ENCODE measurements at places on chromosomes 7 and 10. TPM values are rescaled to one million over a fixed set of nuclear protein-coding genes. Genes with fewer than 3 reads are reported as not detected.

GRCh38 chr7:147678943-147679342 lies 911.6 kb upstream of the C7orf33 start:
- DNase-seq, result no peak

GRCh38 chr10:69107176-69107490 lies 16.8 kb upstream of the VPS26A start:
- no peak for DNase-seq

GRCh38 chr7:102913826-102914225 lies 1.0 kb downstream of the LRRC17 start:
- no peak for DNase-seq

- DNase-seq, result no peak
Measured at GRCh38 chr10:30977385-30977784, 54.3 kb downstream of the ZNF438 start.

Gene TPST1
- 2.0 TPM for polyA plus RNA-seq

GRCh38 chr7:141045126-141045841 lies 28.6 kb upstream of the TMEM178B start:
- DNase-seq, result no peak

- no peak for DNase-seq
Measured at GRCh38 chr10:126459878-126460481, 71.7 kb upstream of the ADAM12 start.

- peak; percentile 72 for DNase-seq
Measured at GRCh38 chr10:21078410-21079329, 181.6 kb upstream of the NEBL start.

- no peak for DNase-seq
Measured at GRCh38 chr10:8852546-8852945, 798.1 kb downstream of the GATA3 start.

- DNase-seq, result no peak
Measured at GRCh38 chr10:119309423-119309770, 102.0 kb downstream of the GRK5 start.

DNA sequence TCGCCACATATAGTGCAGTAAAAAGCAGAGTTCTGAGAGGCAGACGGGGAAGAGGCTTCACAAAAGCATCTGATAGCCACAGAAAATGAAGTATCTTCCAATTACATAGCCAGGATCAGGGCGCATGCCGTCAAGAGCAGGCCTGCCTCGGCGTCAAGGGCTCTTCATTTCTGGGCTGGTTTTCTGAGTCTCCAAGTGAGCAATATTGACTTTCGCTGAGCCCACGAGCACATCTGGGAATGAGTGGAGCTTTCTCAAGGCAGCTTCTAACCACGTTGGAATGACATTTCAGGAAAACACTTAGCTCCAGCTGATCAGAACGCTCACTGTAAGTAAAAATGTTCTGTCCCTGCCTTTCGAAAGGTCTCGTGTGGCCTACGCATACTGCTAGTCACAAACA lies 51.9 kb downstream of the CLRN3 start:
- no peak for DNase-seq

GRCh38 chr7:105691082-105691679 lies 109.9 kb upstream of the EFCAB10 start:
- DNase-seq, result no peak

GRCh38 chr7:16993543-16993942 lies 111.8 kb upstream of the AGR3 start:
- no peak for DNase-seq

DNA sequence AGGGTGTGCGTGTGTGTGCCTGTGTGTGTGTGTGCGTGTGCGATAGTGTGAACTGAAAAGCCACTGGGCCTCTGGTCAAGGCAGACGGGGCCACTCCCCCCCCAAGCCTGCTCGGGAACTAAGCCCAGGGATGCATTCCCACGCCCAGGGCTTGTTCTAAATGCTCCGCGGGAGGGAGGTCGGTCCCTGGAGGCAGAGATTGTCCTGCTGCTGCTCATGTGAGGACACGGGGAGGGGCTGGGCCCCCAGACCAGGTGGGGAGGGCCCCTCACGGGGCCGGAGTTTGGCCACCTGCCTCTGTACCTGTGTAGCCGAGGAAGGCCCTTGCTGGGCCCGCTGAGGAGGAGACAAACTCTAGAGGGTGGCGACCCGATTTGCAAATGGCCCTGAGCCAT lies 93.9 kb downstream of the PDGFA start:
- no peak for DNase-seq

- no peak for DNase-seq
Measured at GRCh38 chr10:125816548-125816947, 6.5 kb downstream of the UROS start.

Gene CRTAC1
- 2.1 TPM for polyA plus RNA-seq

DNA sequence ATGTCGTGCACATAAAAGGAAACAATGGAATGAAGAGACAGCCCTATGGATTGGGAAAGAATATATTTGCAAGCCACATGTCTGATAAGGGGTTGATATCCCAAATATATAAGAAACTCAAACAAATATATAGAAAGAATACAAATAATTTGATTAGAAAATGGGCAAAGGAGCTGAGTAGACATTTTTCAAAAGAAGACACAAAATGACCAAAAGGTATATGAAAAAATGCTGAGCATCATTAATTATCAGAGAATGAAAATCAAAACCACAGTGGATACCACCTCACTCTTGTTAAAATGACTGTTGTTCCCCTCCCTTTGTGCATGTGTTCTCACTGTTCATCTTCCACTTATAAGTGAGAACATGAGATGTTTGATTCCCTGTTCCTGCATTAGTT lies 175.3 kb downstream of the CNTNAP2 start:
- no peak for DNase-seq

Gene CYP3A4
- not detected for polyA plus RNA-seq

- no peak for DNase-seq
Measured at GRCh38 chr7:134692344-134692705, 45.7 kb downstream of the BPGM start.

GRCh38 chr7:95255691-95256090 lies 68.6 kb downstream of the PON1 start:
- no peak for DNase-seq

GRCh38 chr10:1137499-1138163 lies 81.4 kb downstream of the WDR37 start:
- no peak for DNase-seq

GRCh38 chr10:7409045-7409731 lies 1.6 kb downstream of the SFMBT2 start:
- peak; percentile 37 for DNase-seq

GRCh38 chr7:94875201-94875600 lies 32.2 kb upstream of the PPP1R9A start:
- no peak for DNase-seq

GRCh38 chr7:87359366-87359765 lies 13.9 kb downstream of the CROT start:
- no peak for DNase-seq

- peak; percentile 66 for DNase-seq
Measured at GRCh38 chr7:74094224-74095101, 10.9 kb downstream of the LIMK1 start.

Gene OR2A12
- not detected for polyA plus RNA-seq

Gene FAM131B
- polyA plus RNA-seq, result 0.22 TPM

DNA sequence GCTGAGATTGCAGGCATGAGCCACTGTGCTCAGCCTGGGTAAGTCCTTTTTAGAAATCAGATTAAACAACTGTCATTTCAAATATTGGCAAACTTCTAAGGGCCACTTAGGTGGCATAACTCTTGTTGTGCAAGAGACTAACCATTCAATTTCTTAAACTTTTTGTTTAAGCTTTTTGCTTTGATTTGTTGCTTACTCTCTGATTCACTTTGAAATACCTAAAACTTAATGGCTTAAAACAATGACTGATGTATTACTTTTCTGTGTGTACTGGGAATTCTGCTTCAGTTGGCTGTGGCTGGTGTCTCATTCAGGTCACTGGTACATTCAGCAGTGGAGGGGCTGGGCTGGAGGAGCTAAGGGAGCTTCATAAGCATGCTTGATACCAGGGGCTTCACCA lies 28.9 kb downstream of the ZNF25 start:
- no peak for DNase-seq

Gene HEPACAM2
- not detected for polyA plus RNA-seq

Measured in heart right ventricle (tissue), 16 donors.